ENCODE measurements at places on chromosomes 2 and 18. TPM values are rescaled to one million over a fixed set of nuclear protein-coding genes. Genes with fewer than 3 reads are reported as not detected.

The ANKRD30BL gene
- total RNA-seq = not detected

The RGPD3 gene
- total RNA-seq = not detected

- DNase-seq = no peak
Measured at GRCh38 chr2:231294571-231295362, 96.3 kb downstream of the ARMC9 start.

GRCh38 chr2:66457545-66457944 is 22.6 kb downstream of the MEIS1 start:
- no peak for DNase-seq

The GRP gene
- total RNA-seq = not detected

DNA sequence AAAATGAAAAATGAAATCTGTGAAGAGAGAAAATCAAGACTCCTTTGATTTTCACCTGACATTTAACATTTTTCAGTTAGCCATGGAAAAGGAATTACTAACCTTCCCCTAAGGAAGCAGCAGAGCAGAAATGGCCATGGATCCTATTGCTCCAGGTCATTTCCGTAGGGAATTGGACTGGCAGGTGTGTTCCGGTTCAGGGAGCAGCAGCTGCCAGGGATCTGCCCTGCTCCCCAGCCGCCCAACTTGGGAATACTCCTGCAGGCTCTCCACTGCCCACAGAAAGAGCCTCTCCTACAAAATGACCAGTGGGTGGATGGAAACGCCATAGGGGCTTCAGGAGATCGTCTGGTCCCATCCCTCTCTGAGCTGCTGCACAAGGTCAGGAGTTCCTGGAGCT is 86.0 kb upstream of the MAPK4 start:
- no peak for DNase-seq

Data from endothelial cell of umbilical vein (primary cell).